ENCODE measurements at places on chromosomes 3 and 15. TPM values are rescaled to one million over a fixed set of nuclear protein-coding genes. Genes with fewer than 3 reads are reported as not detected.

DNA sequence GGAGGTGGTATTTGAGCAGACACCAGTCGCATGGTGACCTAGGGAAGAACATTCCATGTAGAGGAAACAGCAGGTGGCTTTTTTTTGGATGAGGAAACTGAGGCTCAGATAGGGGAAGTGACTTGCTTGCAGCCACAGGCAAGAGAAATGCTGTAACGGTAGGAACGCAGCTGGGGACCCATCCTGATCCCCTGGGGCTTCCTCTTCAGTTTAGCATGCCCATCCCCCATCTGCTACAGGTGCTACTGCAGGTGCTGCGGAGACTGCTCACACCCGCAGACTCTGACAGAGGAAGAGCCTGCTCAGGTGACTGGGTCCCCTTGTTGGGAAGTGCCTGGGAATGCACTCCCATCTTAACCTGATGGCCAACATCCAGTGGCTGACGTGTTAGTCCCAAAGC lies 55.4 kb upstream of the SEC13 start:
- H3K4me1 ChIP-seq: no peaks in the 10 kb centered on the region
- H3K36me3 ChIP-seq: no peaks in the 10 kb centered on the region
- H3K4me3 ChIP-seq: no peak overlapping the region

DNA sequence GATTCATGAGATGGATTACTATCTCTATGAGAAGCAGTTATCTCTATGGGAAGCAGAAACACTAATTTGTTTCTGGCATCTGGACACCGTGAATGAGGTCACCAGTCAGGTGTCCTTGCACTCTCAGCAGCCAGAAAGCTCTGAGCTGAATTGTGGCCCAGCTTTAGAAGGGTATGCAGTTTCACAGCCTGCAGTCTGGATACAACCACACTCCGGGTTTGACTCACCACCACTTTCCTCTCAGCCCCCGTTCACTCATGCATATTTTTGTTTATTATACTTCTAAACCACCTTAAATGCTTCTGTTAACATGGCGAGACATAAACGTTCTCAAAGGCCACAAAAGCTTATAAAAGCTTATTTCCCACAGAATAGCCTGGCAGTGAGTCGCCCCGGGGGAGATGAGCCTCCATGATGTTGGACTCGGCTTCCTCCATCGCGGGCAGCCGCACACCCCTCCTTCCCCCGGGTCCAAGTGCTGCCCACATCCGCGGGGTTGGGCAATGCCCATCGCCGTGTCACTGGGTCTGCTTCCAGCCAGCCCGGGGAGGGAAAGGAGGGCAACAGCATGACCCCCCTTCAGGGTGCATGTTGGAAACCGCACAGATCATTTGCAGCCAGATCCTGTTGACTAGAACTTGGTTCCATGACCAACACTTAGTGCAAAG lies 16.8 kb upstream of the SLC41A3 start:
- no peaks in the 10 kb centered on the region for H3K36me3 ChIP-seq
- no peak for DNase-seq
- H3K27me3 ChIP-seq: no peaks in the 10 kb centered on the region
- H3K27ac ChIP-seq: no peak overlapping the region
- H3K4me1 ChIP-seq: no peaks in the 10 kb centered on the region

DNA sequence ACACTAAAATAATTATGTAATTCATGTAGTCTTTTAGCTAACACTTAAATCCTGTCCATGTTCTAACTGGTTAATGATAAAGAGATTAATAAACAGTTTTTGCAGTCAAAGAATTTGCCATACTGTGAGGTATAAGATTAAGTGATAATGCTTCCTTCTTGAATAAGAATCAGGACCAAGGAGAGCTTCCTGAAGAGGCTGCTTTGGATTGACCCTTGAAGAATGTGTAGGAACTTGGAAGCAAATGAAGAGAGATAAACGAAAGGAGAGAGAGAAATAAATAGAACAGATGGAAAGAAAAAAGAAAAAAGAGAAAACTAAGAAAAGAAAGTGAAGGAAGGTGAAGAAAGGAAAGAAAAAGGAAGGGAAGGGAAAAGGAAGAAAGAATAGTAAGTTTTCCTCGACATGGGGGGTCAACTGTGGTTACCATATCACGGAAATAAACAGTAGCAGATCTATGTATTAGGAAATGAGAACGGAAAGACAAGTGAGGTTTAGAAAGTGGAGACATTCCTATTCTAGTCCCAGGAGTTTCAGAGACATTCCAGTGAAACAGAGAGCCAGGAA lies 539.8 kb downstream of the FGF12 start:
- peaks cover 15% of the 10 kb centered on the region for H3K4me1 ChIP-seq
- peak overlapping the region; percentile 0 for H3K4me3 ChIP-seq
- no peak overlapping the region for H3K27ac ChIP-seq
- no peaks in the 10 kb centered on the region for H3K27me3 ChIP-seq

DNA sequence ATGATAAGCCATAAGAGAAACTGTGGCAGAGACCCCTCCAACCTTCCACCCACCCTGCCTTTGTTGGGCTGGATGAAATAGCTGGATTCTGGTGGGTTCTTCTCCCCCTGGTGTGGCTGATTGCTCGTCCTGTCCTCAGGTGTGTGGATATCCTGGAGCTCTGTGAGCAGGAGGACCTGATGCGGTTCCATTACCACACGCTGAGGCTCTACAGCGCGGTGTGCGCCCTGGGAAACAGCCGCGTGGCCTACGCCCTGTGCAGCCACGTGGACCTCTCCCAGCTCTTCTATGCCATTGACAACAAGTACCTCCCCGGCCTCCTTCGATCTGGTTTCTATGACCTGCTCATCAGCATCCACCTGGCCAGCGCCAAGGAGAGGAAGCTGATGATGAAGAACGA lies 306.3 kb upstream of the CHRM5 start:
- no peak for DNase-seq
- no peaks in the 10 kb centered on the region for H3K27me3 ChIP-seq
- no peak overlapping the region for H3K27ac ChIP-seq
- no peak overlapping the region for H3K4me3 ChIP-seq
- no peaks in the 10 kb centered on the region for H3K4me1 ChIP-seq

DNA sequence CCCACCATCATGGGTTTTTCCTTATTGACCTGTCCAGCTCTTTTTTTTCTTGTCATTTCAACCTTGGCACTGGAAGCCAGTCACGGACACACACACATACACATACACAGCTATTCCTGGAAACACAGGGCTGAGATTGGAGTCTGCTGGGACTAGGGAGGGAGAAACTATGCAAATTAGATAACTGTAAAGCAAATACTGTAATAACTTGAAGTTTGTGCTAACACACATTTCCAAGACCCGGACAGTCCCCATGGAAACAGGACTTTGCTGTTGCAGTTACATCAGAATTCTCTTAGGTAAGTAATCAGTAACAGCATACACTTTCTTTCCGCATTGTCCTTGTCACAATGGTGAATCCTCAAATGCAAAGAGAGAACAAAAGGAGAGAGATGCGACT lies 304.4 kb downstream of the KBTBD8 start:
- DNase-seq: no peak
- no peaks in the 10 kb centered on the region for H3K36me3 ChIP-seq
- no peak overlapping the region for H3K4me3 ChIP-seq
- no peak overlapping the region for H3K27ac ChIP-seq
- no peaks in the 10 kb centered on the region for H3K27me3 ChIP-seq

- DNase-seq: no peak
- peaks cover 52% of the 10 kb centered on the region for H3K4me1 ChIP-seq
- peaks cover 4% of the 10 kb centered on the region for H3K36me3 ChIP-seq
- H3K27ac ChIP-seq: peak overlapping the region; percentile 9
Measured at GRCh38 chr3:149417174-149417573, 39.7 kb upstream of the TM4SF1 start.

DNA sequence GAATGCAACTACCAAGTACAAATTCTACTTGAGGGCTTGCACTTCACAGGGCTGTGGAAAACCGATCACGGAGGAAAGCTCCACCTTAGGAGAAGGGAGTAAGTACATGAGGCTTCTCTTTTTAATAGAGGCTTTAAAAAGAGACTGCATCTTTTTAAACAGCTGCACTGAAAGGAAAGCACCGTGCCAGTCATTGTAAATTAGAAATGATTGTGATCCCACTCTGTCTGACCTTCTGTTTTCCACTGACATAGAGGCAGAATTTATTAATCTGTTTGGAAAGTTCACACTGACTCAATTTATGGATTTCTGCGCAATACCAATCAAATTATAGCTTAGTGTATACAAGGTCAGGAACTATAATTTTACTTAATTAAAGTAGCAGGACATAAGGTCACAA lies 198.2 kb downstream of the CHL1 start:
- no peak overlapping the region for H3K27ac ChIP-seq
- H3K36me3 ChIP-seq: no peaks in the 10 kb centered on the region
- no peaks in the 10 kb centered on the region for H3K27me3 ChIP-seq

Gene B2M
- 1,002 TPM for total RNA-seq

Gene IL16
- not detected for total RNA-seq

DNA sequence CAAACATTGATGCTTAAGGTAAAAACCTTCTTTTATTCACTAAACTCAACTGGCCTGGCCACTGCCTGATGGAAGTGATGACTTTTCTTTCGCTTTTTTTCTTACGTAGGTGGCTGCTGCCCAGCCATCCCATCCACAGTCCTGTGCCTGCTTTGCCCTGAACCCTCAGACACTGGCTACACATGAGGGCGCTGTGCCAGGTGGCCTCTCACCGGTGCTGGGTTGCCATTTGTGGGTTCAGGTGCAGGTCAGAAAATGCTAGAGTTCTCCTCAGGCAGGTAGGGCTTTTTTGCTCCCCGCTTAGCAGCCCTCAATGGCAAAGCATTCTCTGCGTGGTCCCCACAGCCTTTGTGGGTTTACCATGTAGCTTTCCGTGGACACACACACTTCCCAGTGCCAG lies 88.3 kb upstream of the PRR23E start:
- H3K4me1 ChIP-seq: no peaks in the 10 kb centered on the region
- peaks cover 67% of the 10 kb centered on the region for H3K27me3 ChIP-seq
- no peak overlapping the region for H3K4me3 ChIP-seq
- H3K36me3 ChIP-seq: no peaks in the 10 kb centered on the region

DNA sequence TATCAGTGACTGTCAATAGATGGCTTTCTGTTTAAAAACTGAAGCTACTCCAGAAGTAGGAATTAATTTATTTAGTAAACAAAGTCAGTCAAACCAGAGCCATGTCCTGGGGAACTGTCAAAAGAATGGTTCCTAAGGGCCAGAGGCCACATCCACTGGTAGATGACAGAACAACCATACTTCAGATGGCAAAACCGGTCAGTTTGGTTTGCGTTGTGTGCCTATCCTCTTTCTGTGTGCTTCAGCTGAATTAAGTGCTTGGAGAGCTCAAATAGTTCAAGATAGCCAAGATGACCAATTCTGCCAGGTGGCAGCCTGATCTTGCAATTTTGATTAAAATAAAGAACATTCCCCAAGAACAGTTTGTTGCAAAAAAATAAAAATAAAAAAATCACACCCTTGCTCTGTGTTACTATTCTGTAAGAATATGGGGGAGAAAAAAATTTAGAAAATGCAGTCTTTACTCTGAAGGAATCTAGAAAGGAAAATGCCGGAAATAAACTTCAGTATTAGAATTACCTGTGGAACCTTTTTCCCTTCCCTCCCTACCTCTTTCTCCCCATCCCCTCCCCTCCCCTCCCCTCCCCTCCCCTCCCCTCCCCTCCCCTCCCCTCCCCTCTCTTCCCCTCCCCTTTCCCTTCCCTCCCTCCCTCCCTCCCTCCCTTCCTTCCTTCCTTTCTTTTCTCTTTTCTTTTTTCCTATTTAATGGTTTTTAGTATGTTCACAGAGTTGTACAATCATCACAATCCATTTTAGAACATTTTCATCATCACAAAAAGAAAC lies 2.5 kb downstream of the MAP3K13 start:
- no peaks in the 10 kb centered on the region for H3K27me3 ChIP-seq
- peak overlapping the region; percentile 0 for H3K4me3 ChIP-seq
- H3K27ac ChIP-seq: peak overlapping the region; percentile 5
- peak; percentile 79 for DNase-seq
- peaks cover 43% of the 10 kb centered on the region for H3K4me1 ChIP-seq

Gene ZNF662
- total RNA-seq: 1.1 TPM

DNA sequence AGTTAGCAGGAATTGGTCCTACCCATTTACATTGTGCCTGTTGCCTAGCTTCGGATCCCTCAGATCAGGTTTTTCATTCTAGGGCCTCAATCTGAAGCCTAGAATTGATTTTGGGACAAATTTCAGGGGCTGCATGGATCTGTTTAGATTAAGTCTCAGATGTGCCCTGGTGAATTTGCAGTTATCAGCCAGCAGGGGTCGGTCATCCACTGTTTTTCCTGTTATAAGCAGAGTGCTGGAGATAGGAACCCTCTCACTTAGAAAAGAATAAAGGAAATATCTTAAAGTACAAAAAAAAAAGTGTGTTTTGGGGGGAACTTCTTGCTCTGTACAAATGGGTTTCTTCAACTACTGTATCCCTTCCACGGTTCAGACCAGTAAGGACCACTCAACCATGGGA lies 212.5 kb downstream of the BCHE start:
- no peaks in the 10 kb centered on the region for H3K36me3 ChIP-seq
- no peaks in the 10 kb centered on the region for H3K27me3 ChIP-seq
- no peaks in the 10 kb centered on the region for H3K4me1 ChIP-seq
- no peak for DNase-seq
- H3K4me3 ChIP-seq: no peak overlapping the region

Gene BCL2A1
- not detected for total RNA-seq

DNA sequence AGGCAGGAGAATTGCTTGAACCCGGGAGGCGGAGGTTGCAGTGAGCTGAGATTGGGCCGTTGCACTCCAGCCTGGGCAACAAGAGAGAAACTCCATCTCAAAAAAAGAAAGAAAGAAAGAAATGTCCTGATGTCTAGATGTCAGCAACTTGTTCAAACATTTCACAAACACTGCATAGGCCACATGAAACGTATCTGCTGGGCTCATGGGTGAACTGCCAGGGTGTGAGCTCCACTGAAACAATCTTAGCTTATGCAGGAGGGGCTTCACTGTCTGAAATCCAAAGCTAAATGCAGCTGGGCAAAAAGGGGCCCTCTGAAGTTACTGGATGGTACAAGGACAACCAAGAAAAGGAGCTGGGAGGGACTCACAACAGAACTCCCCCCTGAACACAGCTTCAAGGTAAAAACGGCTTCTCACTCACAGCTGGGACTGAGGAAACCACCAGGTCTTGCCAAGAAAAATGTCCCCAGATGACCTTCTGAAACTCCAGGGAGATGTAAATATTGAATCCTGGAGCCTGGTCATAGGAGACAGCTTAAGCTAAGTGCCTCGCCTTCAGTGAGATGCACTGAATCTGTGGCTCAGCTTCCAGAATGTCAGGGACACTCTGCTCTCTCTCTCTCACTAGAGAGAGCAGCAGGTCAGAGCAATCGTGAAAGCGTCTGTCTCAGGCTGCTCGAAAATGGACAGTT lies 31.9 kb downstream of the SEC61A1 start:
- H3K27me3 ChIP-seq: no peaks in the 10 kb centered on the region
- H3K27ac ChIP-seq: no peak overlapping the region
- peaks cover 66% of the 10 kb centered on the region for H3K36me3 ChIP-seq

All from Calu3 (cell line).